ENCODE measurements at places on chromosomes 2 and 18.

GRCh38 chr2:182248362-182248761, 178.5 kb downstream of the PDE1A start:
- DNase-seq, result no peak

- no peak for DNase-seq
Measured at GRCh38 chr18:24272229-24272525, 125.4 kb downstream of the OSBPL1A start.

- no peak for DNase-seq
Measured at GRCh38 chr2:198311020-198311419, 506.6 kb downstream of the PLCL1 start.

DNA sequence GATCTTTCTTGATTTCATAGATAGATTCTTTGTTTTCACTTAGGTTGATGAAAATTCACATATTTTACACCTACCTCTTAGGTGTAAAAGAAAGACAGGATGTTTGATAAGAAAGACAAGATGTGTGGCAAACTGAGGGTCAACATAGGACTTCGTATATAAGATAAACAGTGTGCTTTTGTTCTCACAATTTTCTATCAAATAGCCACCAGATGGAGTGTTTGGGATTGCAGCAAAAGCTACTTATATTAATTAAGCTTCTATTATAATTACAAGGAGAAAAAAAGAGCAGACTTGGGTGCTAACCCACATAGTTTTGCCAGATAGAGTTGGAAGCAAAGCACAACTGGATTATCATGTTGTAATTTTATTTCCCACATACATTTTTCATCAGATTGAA, 232.9 kb downstream of the CDH7 start:
- no peak for DNase-seq

DNA sequence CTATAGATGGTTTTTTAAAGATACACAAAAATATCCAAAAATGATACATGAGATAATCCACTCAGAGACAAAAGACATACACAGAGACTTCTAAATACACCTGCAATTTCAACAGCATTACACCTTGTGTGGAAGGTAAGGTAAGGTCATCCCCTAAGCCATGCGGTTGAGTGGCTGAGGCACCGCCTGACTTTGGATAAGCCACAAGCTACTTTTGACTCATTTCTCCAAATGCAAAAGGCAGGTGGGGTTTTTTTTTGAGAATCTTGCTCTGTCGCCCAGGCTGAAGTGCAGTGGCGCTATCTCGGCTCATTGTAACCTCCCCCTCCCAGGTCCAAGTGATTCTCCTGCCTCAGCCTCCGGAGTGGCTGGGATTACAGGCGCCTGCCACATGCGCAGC, 13.1 kb downstream of the AP1S3 start:
- no peak for DNase-seq

- DNase-seq, result no peak
Measured at GRCh38 chr2:43135583-43135982, 90.8 kb downstream of the ZFP36L2 start.

- DNase-seq, result no peak
Measured at GRCh38 chr2:30382995-30383394, 64.1 kb upstream of the LCLAT1 start.

DNA sequence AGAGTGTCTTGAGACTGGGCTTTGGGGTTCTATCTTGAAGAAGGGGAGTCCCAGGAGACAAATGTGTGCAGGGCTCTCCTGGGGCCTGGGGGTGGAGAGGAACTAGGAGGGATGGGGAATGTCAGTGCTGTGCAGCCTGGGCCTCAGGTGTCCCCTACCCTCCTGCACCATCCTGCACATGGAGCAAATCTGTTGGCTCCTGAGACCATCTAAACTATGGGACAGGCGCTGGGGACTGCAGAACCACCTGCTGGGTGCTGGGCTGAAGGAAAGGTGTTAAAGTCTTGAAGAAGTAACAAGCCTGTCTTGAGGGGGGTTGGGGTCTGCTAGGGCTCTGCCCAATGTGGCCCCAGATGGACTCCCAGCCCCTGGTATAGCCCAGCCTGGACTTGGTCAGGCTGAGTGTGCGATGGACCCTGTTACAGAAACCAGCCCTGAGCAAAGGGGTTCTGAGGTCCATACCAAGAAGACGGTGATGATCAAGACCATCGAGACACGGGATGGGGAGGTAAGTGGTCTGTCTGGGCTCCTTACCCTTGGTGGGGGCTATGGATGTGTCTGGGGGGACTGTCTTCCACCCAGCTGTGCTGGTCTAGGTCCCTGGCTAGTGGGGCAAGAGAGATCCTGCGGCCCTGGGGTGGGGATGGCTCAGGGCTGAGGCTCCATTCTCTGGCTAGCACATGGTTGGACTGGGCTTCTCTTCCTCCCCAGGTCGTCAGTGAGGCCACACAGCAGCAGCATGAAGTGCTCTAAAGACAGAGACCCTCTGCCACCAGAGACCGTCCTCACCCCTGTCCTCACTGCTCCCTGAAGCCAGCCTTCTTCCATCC, 7.3 kb downstream of the DES start:
- no peak for DNase-seq

GRCh38 chr2:213087040-213087439, 64.4 kb downstream of the IKZF2 start:
- no peak for DNase-seq

DNA sequence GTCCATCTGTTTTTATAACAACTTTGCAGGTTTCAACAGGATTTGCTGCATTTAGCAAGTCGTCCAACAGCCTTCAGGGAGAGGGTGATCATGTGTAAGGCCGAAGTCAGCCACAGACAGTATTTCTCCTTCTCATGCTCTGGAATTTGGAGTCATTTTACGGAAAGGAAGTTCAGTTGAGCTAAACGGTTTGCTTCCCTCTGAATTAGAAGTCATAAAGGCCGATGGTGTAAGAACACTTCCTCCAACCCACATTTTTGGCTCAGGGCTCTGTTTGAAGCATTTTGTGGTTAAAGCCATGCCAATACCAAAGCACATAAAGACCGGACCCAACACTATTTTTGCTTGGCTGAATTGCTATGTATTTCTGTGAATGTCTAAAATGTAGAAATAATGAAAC, 129.5 kb downstream of the TMEM182 start:
- DNase-seq, result no peak

- DNase-seq, result no peak
Measured at GRCh38 chr2:240528406-240529040, 29.3 kb downstream of the ANKMY1 start.

GRCh38 chr18:44246001-44246400, 434.7 kb upstream of the SETBP1 start:
- DNase-seq, result no peak

GRCh38 chr2:62856228-62857040, 150.9 kb downstream of the EHBP1 start:
- no peak for DNase-seq

GRCh38 chr2:215811003-215811402, 202.3 kb downstream of the MREG start:
- no peak for DNase-seq

DNA sequence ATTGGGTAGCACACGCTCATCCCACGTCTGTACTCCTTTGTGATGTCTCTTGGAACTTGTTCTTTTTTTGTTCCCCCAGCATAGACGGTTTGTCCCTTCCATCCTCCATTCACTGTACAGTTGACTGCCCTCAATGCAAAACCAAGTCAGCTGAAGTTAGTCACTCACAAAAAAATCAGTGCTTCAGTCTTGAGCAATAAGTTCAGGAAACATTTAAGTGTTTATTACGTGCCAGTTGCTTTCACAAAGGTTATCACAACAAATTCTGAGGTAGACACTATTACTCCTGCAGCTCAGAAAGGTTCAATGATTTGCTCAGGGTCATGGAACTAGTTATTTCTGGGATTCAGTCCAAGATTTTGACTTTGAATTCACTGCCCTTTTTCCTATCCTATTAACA, 102.2 kb downstream of the PDE1A start:
- DNase-seq, result no peak

GRCh38 chr2:121338281-121338680, 53.3 kb upstream of the TFCP2L1 start:
- DNase-seq, result no peak

DNA sequence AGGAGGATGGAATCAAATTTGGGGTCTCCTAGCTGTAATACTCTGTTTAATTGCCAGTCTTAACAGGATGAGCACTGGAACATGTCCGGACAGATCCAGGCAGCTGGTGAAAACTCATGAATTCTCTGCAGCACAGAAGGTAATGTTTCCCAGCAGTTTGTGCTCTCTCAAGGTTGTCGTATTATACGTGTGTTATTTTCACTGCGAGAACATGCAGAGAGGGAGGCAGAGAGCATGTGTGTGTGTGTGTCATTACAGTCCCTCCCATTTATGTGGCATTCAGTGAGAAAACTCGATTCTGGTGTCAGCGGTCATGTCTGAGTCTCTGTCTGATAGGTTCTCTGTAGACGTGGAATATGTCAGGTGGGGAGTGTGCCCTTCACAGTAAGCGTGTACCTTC, 150.2 kb upstream of the POU3F3 start:
- DNase-seq, result no peak

- no peak for DNase-seq
Measured at GRCh38 chr2:109694190-109694589, 80.0 kb downstream of the SOWAHC start.

GRCh38 chr2:18790509-18791171, 201.3 kb upstream of the NT5C1B start:
- no peak for DNase-seq

- DNase-seq, result no peak
Measured at GRCh38 chr2:98477036-98477435, 32.4 kb downstream of the INPP4A start.

- no peak for DNase-seq
Measured at GRCh38 chr2:126849486-126849885, 49.2 kb upstream of the TEX51 start.

- no peak for DNase-seq
Measured at GRCh38 chr2:60987041-60987440, 30.5 kb upstream of the PEX13 start.

- no peak for DNase-seq
Measured at GRCh38 chr2:20626698-20627513, 24.0 kb downstream of the HS1BP3 start.

- DNase-seq, result no peak
Measured at GRCh38 chr18:49904871-49905555, 91.7 kb upstream of the ACAA2 start.

GRCh38 chr18:78805840-78806239, 173.8 kb upstream of the SALL3 start:
- DNase-seq, result no peak

GRCh38 chr2:196592911-196593881, 46.3 kb upstream of the CCDC150 start:
- no peak for DNase-seq

GRCh38 chr18:48581941-48582340, 43.1 kb downstream of the CTIF start:
- DNase-seq, result no peak

DNA sequence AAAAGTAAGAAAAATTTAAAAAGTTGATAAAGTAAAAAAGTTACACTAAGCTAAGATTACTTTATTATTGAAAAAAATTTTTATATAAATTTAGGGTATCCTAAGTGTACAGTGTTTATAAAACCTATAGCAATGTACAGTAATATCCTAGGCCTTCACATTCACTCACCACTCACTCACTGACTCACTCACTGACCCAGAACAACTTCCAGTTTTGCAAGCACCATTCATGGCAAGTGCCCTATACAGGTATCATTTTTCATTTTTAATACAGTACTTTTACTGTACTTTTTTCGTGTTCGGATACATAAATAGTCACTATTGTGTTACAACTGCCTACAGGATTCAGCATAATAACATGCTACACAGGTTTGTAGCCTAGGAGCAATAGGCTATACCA, 8.9 kb upstream of the THUMPD2 start:
- no peak for DNase-seq

- no peak for DNase-seq
Measured at GRCh38 chr2:54353216-54353615, 97.2 kb upstream of the TSPYL6 start.

- no peak for DNase-seq
Measured at GRCh38 chr2:212364112-212364985, 174.3 kb downstream of the ERBB4 start.

DNA sequence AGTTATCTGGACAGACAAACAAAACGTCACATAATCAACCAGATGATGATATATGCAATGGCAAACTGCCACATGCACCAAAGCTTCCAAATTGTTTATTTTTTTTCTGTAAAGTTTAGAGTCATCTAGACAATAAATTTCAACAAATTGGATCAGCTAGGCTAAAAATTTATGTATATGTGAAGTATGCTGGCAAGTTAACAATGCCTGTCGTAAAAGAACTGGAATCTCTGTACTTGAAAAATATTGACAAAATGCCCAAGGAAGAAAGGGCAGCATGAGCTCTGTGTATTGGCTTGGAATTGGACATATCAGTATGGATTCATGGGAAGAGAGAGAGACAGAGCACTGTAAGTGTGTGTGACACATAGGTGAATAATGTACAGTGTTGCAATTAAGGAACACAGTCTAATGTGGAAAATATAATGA, 309.8 kb downstream of the ERBB4 start:
- no peak for DNase-seq

DNA sequence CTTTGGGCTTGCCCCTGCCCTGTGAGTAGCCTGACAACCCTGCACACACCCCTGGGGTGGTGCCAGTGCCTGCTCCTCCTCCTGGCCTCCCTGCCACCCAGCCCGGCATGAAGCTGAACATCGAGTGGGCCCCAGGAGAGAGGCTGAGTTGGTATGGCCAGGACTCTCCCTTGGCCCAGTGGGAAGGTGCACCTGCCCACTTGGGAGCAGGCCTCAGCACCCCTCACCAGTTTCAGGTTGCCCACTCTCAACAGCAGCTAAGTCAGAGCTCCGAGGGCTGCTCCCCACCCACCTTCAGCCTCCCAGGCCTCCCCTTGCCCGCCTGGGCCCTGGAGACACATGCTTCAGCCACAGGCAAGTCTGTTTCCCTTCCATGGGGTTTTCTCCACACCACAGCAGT, 203.1 kb downstream of the KLHL29 start:
- no peak for DNase-seq

- DNase-seq, result no peak
Measured at GRCh38 chr2:17935242-17935885, 56.9 kb downstream of the KCNS3 start.

- DNase-seq, result no peak
Measured at GRCh38 chr2:118832791-118833715, 14.4 kb downstream of the EN1 start.

DNA sequence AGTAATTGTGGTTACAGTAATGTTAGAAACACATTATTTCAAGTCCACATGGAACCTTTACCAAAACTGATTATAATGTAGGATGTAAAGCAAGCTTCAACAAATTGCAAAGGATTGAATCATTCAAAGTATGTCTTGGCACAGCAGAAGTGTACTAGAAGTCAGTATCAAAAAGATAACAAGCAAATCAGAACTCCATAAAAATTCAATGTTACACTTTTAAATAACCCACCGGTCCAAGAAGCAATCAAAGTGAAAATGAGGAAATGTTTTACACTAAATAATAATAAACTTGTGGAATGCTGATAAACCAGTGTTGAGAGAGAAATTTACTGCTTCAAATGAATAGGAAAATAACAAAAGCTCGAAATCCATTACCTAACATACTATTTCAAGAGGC, 47.7 kb downstream of the TTC21B start:
- DNase-seq, result no peak

DNA sequence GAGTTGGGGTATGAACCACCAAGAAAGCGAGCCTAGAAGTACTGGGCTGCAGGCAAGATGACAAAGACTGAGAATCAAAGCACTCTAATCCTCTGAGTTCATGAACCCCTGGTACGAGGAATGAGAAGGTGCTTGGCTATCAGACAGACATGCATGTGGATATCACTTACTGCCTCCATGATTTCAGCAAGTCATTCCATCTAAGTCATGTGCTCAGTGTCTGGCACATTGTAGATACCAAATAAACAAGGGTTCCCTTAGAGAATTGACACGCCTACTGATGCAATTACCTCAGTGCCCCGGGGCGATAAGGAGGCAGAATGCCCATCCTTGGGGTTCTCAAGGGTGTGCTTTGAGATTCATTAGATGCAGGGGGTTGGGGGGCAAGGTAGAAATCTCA, 125.6 kb upstream of the PKDCC start:
- no peak for DNase-seq

Data from NCI-H2029 treated with DMSO at 0.1 percent for 48 hours (cell line).